ENCODE measurements at places on chromosomes 2 and 18.

GRCh38 chr2:215363461-215364156 lies 51.8 kb downstream of the ATIC start:
- no peak for DNase-seq

DNA sequence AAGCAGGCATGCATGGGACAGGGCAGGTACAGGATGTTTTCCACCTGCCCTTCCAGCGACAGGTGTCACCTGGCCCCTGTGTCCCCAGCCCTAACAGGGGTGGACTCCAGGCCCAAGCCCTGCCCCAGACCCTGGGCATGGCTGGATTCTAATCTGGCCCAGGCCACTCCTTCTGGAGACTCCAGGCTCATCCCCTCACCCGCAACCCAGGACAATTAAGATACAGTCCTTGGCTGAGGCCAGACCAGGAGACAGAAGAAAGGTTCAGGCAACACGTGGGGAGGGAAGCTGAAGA lies 9.5 kb downstream of the BIN1 start:
- no peak for DNase-seq

- DNase-seq, result no peak
Observed at GRCh38 chr18:60809937-60810336, 437.4 kb upstream of the MC4R start.

DNA sequence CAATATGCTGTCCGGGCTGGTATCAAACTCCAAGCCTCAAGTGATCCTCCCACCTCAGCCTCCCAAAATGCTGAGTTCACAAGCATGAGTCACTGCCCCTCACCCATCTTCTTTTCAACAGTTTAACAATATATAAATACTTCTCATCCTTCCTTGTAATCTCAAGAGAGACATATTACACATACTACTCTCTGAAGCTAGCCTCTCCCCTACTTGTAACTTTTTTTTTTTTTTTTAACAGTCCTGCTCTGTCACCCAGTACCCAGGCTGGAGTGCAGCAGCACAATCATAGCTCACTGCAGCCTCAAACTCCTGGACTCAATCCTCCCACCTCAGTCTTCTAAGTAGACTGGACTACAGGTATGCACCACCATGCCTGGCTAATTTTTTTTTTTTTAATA lies 5.7 kb downstream of the GFPT1 start:
- DNase-seq, result no peak

- DNase-seq, result no peak
Observed at GRCh38 chr2:62140426-62141141, 55.3 kb upstream of the B3GNT2 start.

All from H9 (cell line).